ENCODE measurements at places on chromosomes 2 and 18.

DNA sequence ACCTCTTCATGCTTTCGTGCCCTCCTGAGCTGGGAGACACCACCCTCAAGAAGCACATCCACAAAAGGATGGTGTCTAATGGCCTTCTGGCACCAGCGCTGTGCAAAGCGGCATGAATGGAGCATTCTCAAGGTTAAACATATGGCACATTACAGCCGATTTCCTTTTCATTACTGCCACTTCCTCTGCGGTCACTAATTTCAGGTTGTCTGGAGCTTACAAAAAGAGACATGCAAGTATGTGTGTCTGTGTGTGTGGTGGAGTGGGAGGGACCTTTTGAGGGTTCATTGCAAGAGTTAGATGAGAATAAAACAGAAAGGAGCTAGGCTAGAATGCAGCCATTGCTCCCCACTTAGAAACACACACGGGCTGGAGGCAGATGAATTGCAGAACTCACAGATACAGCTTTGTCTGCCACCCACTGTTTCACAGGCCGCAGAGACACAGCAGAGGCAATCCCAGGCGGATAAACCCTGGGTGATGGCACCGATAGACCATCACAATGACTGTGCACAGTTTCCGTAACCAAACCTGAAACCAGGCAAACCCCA lies 76.0 kb downstream of the TGIF1 start:
- peak; percentile 66 for DNase-seq

- no peak for DNase-seq
These were observed 140.9 kb downstream of the CAPN13 start for GRCh38 chr2:30666266-30666874.

DNA sequence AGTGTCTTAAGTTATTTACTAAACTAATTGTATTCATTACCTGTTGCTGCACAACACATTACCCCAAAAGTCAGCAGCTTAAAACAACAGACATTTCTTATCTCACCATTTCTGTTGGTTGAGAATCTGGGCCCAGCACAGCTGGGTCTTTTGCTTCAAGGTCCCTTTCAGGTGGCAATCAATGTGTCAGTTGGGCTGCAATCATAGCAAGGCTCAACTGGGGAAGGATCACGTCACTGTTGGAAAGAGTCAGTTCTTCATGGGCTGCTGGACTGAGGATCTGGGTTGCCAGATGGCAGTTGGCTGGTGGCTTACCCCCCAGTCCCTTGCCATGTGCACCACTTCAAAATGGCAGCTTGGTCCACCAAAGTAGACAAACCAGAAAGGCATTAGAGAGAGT lies 261.2 kb downstream of the SUCLG1 start:
- no peak for DNase-seq

GRCh38 chr2:233080836-233081229 lies 20.7 kb downstream of the INPP5D start:
- DNase-seq = no peak

- no peak for DNase-seq
These were observed 381.0 kb upstream of the CNTNAP5 start for GRCh38 chr2:123644053-123644452.

GRCh38 chr18:44771956-44772917 lies 91.5 kb downstream of the SETBP1 start:
- DNase-seq = no peak

DNA sequence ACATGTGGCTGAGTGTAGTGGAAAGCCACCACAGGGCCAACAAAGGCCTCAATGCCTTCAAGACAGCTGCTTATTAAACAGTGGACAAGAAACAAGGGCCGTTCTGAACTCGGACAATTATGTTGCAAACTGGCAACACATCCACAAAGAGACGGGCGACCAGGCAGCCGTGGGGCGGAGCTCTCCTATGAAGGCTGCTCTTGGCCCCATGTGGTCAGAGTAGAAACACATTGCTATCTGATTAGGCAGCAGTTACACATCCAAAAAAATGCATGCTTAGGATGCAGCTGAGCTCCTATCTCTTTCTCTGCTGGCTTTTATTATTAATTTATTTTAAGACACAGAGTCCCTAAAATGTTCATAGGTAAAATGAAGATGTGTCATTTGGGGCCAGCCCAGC lies 163.4 kb downstream of the TMEM163 start:
- DNase-seq = no peak

DNA sequence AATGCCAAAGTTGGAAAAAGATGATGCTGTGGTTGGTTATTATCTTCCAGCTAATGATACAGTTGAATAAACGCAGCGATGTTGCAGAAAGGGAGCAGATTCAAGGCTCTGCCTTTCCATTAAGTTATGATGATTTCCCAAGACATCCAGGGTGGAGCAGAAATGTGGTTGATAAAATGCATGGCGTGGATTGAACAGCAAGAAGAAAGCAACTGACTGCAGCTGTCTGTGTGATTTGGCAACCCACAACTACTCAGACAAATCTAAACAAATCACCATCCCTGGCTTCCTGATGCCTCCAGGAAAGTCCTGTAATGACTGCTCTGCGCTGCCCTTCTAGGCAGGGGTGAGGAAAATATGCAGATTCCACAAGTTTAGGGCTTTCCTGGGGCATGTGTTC lies 166.3 kb downstream of the NRP2 start:
- DNase-seq = no peak

- no peak for DNase-seq
These were observed 126.7 kb downstream of the OSBPL1A start for GRCh38 chr18:24270937-24271380.

- no peak for DNase-seq
These were observed 192.1 kb downstream of the ARHGAP28 start for GRCh38 chr18:6921571-6921970.

Measured in CD4-positive, alpha-beta T cell treated with Interferon alpha-2 for 1 hour (primary cell).